ENCODE measurements at places on chromosomes 6 and 20. TPM values are rescaled to one million over a fixed set of nuclear protein-coding genes. Genes with fewer than 3 reads are reported as not detected.

Gene ALDH8A1
- not detected for polyA plus RNA-seq

Gene COL11A2
- polyA plus RNA-seq, result not detected

Gene BMP7
- polyA plus RNA-seq, result not detected

Gene PKIB
- polyA plus RNA-seq, result not detected

Gene RTN4IP1
- 14.2 TPM for polyA plus RNA-seq

Gene SYCP2L
- not detected for polyA plus RNA-seq

Gene TREM1
- 0.58 TPM for polyA plus RNA-seq

Gene ULBP1
- not detected for polyA plus RNA-seq

Gene SEMG1
- not detected for polyA plus RNA-seq

Gene SLC44A4
- not detected for polyA plus RNA-seq

Gene HMGN4
- polyA plus RNA-seq, result 120 TPM

Gene FKBP1C
- polyA plus RNA-seq, result not detected

Gene HCK
- 52.0 TPM for polyA plus RNA-seq

Gene VWA7
- 2.6 TPM for polyA plus RNA-seq

Gene ACSS2
- polyA plus RNA-seq, result 4.2 TPM

Gene NTSR1
- not detected for polyA plus RNA-seq

Gene RFX6
- polyA plus RNA-seq, result not detected

Gene ORC3
- polyA plus RNA-seq, result 29.7 TPM

Gene NRSN1
- not detected for polyA plus RNA-seq

Gene LY6G5C
- polyA plus RNA-seq, result 3.2 TPM

Gene SLC22A2
- not detected for polyA plus RNA-seq

Gene MMP24
- 0.09 TPM for polyA plus RNA-seq

Gene SLC17A1
- polyA plus RNA-seq, result not detected

Gene SHLD1
- 19.8 TPM for polyA plus RNA-seq

Gene MAPK13
- 47.1 TPM for polyA plus RNA-seq

Gene UTRN
- polyA plus RNA-seq, result 76.7 TPM

Gene GSTA1
- not detected for polyA plus RNA-seq

Gene KCNB1
- not detected for polyA plus RNA-seq

Gene AFG1L
- 5.7 TPM for polyA plus RNA-seq

Gene MMS22L
- polyA plus RNA-seq, result 3.9 TPM

Gene TNXB
- polyA plus RNA-seq, result 0.21 TPM

Gene SPTLC3
- polyA plus RNA-seq, result not detected

Gene FOXQ1
- polyA plus RNA-seq, result not detected

Gene ADGRF4
- polyA plus RNA-seq, result not detected

Gene POU5F1
- polyA plus RNA-seq, result 0.70 TPM

Gene PRDM13
- polyA plus RNA-seq, result not detected

Gene MCCD1
- polyA plus RNA-seq, result not detected

Gene ANKRD66
- polyA plus RNA-seq, result not detected

Gene RIPPLY2
- polyA plus RNA-seq, result not detected

Gene TCP11
- polyA plus RNA-seq, result not detected

Gene BPIFB2
- polyA plus RNA-seq, result not detected
